ENCODE measurements at places on chromosomes 3 and 15.
A peak's percentile ranks its signal among the peaks of the same experiment; 100 is the strongest.

DNA sequence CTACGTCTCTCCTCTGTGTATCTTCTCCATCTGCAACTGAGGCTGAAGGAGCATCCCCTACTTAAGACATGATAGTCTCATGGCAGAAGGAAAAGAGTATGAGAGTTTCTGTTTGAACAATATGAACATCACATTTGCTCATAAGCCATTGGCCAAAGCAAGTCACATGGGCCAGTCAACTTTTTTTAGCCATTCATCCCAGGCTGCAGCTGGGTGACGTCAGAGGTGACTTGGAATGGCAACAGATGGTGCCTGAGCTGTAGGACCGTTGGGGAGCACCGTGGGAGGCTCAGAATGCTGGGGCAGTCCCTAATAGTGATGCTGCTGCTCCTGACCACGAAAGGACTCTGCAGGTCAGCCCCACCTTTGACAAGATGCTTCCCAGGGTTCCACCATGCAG lies 58.7 kb downstream of the CRTC3 start:
- no peak for DNase-seq

- DNase-seq: no peak
Measured at GRCh38 chr3:128845119-128845777, 34.2 kb upstream of the ACAD9 start.

GRCh38 chr3:43709022-43709421 lies 18.3 kb downstream of the ABHD5 start:
- no peak for DNase-seq

GRCh38 chr15:50330921-50331320 lies 24.1 kb downstream of the GABPB1 start:
- DNase-seq: no peak

DNA sequence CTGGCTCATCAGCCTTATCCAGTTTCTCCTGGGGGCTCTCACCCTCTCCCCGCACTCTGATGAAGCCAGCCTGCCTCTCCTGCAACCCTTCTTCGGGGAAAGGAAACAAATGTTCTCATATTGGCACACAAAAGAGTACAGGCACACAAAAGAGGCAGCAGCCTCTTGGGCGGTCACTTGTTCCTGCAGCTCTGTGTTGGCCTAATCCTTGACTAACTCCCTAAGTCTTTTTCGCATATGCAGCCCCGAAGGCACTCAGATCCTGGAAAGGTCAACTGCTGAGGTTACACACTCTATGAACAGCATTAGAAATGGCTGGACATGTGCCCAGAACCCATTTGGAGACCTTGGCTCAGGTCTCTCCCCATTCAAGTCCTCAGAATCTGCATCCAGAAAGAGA lies 7.4 kb upstream of the CAMP start:
- no peak for DNase-seq

- no peak for DNase-seq
Measured at GRCh38 chr3:31253782-31254181, 278.9 kb upstream of the STT3B start.

DNA sequence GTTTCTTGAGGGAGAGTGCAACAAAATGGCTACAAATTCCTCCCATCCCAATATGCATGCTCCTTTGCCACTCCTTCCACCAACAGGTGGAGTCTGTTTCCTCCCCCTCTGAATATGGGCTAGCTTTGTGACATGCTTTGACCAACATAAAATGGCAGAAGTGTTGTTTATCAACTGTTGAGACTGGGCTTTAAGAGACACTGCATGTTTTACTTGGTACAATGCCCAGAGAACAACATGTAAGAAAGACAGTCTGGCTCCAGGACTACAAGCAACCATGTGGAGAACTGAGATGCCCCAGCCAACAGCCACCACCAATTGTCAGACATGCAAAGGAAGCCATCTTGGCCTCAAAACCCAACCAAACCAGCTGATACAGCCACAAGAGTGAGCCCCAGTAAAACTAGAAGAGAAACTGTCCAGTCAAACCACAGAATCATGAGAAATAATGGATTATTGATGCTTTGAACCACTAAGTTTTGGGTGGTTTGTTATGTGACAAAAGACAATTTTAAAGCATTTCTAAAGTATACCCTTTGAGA lies 40.5 kb downstream of the NUDT16 start:
- DNase-seq: no peak

- no peak for DNase-seq
Measured at GRCh38 chr15:48536681-48537091, 108.8 kb downstream of the FBN1 start.

DNA sequence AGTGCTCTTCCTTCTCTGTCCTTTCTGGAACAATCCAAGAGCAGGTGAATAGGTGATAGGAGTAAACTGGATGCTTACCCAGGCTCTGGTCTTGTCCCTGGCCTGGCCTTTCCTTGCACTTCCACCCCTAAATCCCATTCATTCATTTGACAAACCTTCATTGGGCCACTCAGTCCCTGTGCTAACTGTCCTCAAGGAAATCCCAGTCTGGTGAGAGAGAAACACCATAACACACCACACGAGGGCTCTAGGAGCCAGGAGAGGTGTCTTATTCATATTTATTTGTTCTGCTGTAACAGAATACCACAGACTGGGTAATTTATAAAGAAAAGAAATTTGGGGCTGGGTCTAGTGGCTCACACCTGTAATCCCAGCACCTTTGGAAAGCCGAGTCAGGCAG lies 22.8 kb downstream of the EFCC1 start:
- no peak for DNase-seq

- no peak for DNase-seq
Measured at GRCh38 chr3:122305818-122306621, 19.0 kb upstream of the CSTA start.

DNA sequence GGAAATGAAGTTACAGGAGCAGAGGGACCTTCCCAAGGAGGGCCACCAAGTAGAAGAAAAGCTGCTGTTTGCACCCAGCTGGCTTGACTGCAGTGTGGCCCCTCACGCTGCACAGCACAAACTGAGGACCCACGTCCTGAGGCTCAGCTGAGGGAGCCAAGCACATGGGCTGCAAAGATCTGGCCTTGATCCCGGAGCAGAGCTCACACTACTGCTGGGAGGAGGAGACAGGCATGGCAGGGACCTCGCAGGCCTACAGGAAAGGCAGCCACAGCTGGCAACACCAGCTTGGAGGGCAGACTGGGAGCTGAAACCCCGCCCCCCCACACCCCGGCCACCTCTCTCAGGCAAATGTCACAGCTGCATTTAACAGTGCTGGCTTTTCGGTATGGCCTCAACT lies 39.7 kb downstream of the KLHL25 start:
- DNase-seq: no peak

DNA sequence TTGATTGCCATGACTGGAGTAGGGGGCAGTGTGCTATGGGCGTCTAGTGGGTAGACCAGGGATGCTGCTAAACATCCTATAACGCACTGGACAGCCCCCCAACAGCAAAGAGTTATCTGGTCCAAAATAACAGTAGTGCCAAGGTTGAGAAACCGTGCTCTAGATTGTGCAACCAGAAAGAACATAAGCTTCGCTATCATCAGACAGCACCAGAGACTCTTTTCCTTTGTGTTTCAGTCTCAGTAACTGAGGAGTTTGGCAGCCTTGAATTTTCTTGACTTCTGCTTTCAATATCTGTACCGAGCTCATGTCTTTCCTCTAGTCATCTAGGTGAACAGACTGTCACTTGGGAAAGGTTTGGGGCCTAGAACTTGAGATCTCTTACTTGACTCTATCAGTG lies 8.8 kb downstream of the ARID3B start:
- DNase-seq: no peak

DNA sequence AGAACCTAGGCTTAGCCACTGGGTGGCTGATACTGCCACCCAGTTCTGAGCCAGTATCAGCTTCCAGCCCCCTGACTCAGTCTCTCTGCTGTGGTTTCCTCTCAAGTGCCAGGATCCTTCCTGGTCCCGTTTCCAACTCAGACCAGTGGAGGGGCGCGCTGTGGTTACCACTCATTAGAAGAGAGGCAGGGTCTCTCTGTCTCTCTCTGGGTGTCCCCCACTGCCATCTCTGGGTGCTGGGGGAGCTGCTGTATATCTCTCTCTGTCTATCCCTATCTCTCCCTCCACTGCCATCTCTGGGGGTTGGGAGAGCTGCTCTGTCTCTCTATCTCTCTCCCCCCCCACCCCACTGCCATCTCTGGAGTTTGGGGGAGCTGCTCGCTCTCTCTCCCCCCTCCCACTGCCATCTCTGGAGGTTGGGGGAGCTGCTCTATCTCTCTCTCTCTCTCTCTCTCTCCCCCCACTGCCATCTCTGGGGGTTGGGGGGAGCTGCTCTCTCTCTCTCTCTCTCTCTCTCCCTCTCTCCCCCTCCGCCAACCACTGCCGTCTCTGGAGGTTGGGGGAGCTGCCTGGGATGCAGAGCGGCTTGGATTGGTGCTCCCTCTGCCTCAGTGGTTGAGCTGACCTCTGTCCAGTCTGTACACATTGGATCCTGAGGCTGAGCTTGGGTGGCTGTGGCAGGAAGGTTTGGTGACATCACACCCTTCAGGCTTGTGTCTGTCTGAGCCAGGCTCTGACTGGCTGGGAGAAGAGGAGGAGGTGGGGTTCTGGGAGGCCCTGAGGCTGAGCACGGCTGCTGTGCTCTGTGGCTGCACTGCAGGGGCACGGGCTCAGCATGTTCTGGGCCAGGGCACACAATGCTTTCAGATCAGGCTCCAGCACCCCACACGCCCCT lies 98.9 kb downstream of the APBA2 start:
- DNase-seq: no peak

GRCh38 chr3:107958146-107958545 lies 132.7 kb downstream of the CD47 start:
- no peak for DNase-seq

- DNase-seq: no peak
Measured at GRCh38 chr3:101195951-101196713, 124.2 kb downstream of the IMPG2 start.

GRCh38 chr3:36893137-36893557 lies 51.7 kb downstream of the TRANK1 start:
- no peak for DNase-seq

DNA sequence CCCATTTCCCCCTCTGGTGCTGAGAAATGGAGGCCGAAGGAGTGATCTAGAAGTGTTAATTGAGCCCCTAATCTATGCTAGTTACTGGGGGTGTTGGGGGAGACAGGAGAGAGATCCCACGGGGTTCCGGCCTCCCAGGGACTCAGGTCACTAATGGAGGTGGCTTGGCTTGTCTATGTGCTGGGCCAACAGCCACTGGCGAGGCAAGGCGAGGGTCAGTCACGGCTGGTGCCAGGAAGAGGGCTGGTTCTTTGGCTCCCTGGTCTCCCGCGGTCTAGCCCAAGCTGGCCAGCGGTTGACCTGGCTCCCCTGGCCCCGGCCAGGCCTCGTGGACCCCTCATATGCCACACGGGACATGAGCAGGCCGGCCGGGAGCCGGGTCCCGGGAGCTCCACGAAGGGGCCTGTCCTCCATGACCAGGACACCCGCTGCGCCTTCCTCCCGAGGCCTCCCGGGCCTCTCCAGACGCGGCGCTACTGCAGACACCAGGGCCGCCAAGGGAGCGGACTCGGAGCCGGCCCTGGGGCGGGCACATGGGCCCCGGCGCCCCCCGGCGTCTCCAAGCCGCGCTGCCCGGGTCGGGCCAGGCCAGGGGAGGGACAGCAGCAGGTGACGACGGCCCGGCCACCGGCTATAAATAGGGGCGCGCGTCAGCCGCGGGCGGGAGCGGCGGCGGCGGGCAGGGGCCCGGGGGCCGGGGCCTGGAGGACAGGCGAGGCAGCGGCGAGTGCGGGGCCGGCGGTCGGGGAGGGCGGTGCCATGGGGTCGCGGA lies at the start of gene ALPK3:
TSS of gene ALPK3 (plus strand) at position 663 of the 772 bp plus-strand sequence. CDS start at position 760, 97 bp downstream.
- no peak for DNase-seq

GRCh38 chr3:42876940-42877720 lies 1.5 kb upstream of the CYP8B1 start:
- DNase-seq: no peak

DNA sequence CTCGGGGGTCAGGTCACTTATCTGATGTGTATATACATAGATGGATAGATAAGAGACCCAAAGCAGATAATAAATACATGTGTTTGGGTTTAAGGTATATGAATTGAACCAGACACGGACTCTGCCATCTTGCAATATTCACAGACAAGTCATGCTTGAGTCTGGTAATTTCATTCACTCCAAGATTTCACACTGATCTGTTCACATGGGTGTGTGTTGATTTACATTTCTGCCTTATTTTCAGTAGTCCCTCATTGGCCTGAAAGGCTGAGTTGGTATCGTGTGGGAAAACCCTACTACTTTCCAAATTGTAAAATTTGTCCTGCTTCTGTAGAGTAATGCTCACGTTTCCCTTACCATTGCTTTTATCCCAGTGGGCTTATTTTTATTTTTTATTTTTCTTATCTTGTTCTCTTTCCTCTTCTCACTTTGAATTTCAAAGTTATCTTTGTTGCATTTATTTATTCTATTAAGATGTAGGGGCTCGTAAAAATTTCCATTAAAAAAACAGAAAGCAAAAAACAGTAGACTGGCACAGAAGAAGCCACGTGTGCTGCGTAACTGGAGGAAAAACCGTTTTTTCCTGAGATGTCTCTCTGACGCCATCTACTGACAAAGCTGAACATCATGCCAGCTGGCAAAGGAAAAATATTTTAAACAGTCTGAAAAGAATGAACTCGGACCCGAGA lies 10.8 kb upstream of the MFSD1 start:
- peak; percentile 83 for DNase-seq

- no peak for DNase-seq
Measured at GRCh38 chr15:83108266-83109219, 1.1 kb downstream of the TM6SF1 start.

DNA sequence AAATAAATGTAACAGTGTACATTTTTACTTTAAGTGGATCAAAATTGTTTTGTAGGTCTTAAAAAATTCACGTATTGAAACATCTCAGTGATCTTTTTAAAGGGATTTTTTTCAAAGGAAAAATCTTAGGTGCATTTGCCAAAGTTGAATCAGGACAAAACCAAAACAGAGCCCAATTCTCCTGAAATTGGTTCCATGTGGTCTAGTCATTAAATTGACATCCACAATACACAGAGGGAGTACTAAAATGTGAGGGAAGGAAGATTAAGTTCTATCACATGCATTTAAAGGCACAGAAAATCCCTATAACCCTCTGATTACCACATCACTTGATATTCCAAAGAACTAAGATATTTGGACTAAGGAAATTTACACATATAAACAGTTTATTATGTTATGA lies 39.3 kb upstream of the HDC start:
- DNase-seq: no peak

- no peak for DNase-seq
Measured at GRCh38 chr15:77276943-77277342, 143.0 kb downstream of the PEAK1 start.

- DNase-seq: no peak
Measured at GRCh38 chr3:87333393-87333892, 57.1 kb upstream of the POU1F1 start.

GRCh38 chr15:55402707-55403106 lies 5.5 kb downstream of the CCPG1 start:
- DNase-seq: peak; percentile 19

DNA sequence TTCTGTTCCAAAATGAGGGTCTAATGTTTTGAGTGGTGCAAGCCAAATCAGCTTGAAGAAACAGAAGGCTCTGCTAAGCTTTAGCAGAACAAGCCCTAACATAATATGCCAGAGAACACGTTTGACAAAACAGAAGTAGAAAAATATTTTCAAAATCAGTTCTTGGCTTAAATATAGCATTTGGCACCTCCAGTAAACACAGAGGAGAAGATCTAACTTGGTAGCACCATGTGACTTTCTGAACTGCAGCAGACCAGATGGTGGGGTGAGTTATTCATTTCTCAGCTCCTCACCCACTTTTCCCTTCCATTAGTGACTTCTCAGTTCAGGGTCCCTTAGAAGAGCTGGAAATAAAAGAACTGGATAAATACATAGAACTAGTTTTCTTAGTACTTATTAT lies 395.8 kb downstream of the MAGI1 start:
- no peak for DNase-seq

Measured in hematopoietic multipotent progenitor cell treated with erythropoietin and hydrocortisone succinate and interleukin-3 and kit ligand, for 17 days (in vitro differentiated cells).